ENCODE measurements at places on chromosomes 1 and 21. TPM values are rescaled to one million over a fixed set of nuclear protein-coding genes. Genes with fewer than 3 reads are reported as not detected.
A peak's percentile ranks its signal among the peaks of the same experiment; 100 is the strongest.

- no peak for DNase-seq
Measured at GRCh38 chr21:34582506-34583150, 32.3 kb downstream of the RCAN1 start.

GRCh38 chr1:41164727-41165126 is 77.4 kb downstream of the SCMH1 start:
- no peak for DNase-seq

GRCh38 chr1:98360864-98361263 is 300.7 kb upstream of the SNX7 start:
- no peak for DNase-seq

- no peak for DNase-seq
Measured at GRCh38 chr1:181478306-181478705, 5.0 kb upstream of the CACNA1E start.

DNA sequence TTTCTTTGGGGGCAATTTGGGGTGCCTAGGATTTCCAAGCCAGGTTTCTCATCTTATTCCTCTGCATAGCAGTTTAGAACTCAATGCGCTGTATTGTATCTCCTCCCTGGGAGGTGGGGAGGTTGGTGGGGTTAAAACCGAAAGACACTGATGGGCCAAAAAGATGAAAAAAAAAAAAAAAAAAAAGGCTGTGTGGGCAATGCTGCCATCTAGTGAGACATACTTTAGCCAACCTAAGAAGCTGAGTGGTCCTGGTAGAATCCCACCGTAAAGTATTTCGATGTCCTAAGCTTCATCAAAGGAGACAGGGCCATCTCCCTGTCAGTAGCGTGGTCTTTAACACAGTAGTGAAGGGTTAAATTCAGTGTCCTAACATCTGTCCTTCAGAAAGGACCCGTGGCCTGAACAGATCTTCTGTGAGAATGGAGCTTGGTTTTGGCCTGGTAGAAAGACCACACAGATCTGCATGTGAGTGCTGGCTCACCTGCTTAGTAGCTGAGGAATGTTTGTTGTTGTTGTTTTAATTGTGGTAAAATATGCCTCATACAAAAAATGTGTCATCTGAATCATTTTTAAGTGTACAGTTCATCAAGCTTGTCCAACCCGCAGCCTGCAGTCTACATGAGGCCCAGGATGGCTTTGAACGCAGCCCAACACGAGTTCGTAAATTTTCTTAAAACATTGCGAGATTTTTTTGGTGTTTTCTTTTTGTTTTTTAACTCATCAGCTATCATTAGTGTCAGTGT is 226.2 kb downstream of the KIF26B start:
- peak; percentile 39 for DNase-seq

DNA sequence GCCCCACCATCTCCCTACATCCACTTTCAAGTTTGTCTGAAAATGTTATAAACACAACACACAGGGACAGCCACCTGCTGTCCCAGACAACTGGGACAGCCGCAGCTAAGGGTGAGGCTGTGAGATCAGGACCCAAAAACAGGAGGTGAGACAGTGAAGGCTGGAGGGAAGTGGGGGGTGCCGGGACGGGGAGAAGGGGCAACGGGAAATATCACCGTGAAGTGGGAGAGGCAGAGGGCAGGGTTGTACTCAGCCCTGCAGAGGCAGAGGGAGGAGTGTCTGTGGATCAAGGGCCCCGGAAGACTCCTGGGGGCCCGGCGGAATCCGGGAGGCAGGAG is 114.4 kb downstream of the CASZ1 start:
- DNase-seq, result no peak

GRCh38 chr1:22284906-22285548 is 142.1 kb upstream of the WNT4 start:
- DNase-seq, result no peak

Gene C1orf116
- total RNA-seq, result 0.03 TPM
